ENCODE measurements at places on chromosomes 4 and X. TPM values are rescaled to one million over a fixed set of nuclear protein-coding genes. Genes with fewer than 3 reads are reported as not detected.

GRCh38 chr4:186772936-186773487 is 49.4 kb upstream of the FAT1 start:
- no peaks in the 10 kb centered on the region for H3K4me1 ChIP-seq
- no peak overlapping the region for H3K4me3 ChIP-seq
- H3K27me3 ChIP-seq: no peaks in the 10 kb centered on the region
- no peak overlapping the region for H3K27ac ChIP-seq
- no peaks in the 10 kb centered on the region for H3K36me3 ChIP-seq

- H3K36me3 ChIP-seq: no peaks in the 10 kb centered on the region
- no peaks in the 10 kb centered on the region for H3K4me1 ChIP-seq
- no peaks in the 10 kb centered on the region for H3K27me3 ChIP-seq
- no peak overlapping the region for H3K4me3 ChIP-seq
Observed at GRCh38 chr4:184895012-184895695, 69.4 kb upstream of the ACSL1 start.

- H3K27me3 ChIP-seq: no peaks in the 10 kb centered on the region
- no peak for DNase-seq
- no peaks in the 10 kb centered on the region for H3K36me3 ChIP-seq
- no peak overlapping the region for H3K27ac ChIP-seq
Observed at GRCh38 chr4:68874507-68874906, 58.7 kb downstream of the UGT2B10 start.

DNA sequence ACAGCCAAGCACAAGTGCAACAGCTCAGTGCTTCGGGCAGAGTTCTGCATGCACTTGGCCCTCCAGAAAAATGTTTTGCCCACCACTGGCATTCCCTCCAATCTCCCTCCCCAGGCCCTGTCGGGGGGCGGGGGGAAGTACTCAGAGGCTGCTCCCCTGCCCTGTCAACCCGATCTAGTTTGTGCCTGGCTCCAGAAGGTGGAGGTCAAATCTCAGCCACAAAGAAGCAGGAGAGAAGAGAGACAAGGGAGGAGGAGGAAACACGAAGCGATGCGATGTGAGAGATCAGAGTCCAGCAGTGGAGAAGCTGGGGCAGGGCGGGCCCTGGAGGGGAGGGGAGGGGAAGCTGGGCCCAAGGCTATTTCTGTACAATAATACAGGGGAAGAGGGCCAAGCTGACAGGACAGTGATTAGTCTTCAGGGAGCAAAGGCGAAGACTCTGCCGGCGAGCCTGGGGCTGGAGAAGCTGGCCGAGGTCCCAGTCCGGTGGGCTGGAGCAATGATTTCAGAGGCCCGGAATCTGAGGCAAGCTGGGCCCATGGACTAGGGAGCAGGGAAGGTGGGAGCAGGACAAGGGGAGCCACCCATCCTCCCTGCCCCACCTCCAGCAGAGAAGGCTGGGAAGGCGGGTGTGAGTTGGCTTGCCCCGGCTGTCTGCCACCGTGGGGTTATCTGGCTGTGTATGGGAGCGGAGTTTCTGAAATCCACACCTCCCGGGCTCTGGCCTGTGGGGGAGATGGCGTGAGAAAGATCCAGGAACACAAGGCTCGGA is 167.1 kb downstream of the EFNB1 start:
- no peaks in the 10 kb centered on the region for H3K36me3 ChIP-seq
- no peak overlapping the region for H3K4me3 ChIP-seq
- DNase-seq: peak; percentile 41
- H3K4me1 ChIP-seq: no peaks in the 10 kb centered on the region
- H3K27ac ChIP-seq: no peak overlapping the region
- H3K27me3 ChIP-seq: no peaks in the 10 kb centered on the region

DNA sequence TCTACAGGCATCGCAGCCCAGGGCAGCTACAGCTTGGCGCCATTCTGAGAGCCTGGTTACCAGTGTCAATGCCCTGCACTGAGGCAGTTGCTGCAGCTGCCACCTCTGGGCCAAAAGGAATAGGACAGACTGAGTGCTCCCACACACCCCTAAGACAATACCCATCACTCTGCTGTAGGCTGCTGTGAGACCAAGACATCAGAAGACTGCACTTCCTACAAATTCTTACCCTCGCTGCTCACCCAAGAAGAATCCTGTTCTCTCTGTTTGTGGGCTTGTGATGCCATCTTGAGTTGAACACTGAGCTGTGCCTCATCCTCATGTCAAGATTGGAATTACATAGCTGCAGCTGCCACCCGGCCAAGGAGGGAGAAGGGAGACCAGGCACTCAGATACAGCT is 1847.0 kb upstream of the PCDH10 start:
- no peaks in the 10 kb centered on the region for H3K27me3 ChIP-seq
- no peak overlapping the region for H3K4me3 ChIP-seq
- H3K4me1 ChIP-seq: no peaks in the 10 kb centered on the region
- no peak for DNase-seq
- no peak overlapping the region for H3K27ac ChIP-seq
- no peaks in the 10 kb centered on the region for H3K36me3 ChIP-seq

- H3K27ac ChIP-seq: no peak overlapping the region
- no peak for DNase-seq
- H3K36me3 ChIP-seq: no peaks in the 10 kb centered on the region
- no peaks in the 10 kb centered on the region for H3K4me1 ChIP-seq
- no peak overlapping the region for H3K4me3 ChIP-seq
Observed at GRCh38 chr4:25908491-25908901, 5.5 kb upstream of the SMIM20 start.

- peaks cover 5% of the 10 kb centered on the region for H3K36me3 ChIP-seq
- H3K27ac ChIP-seq: no peak overlapping the region
- no peak for DNase-seq
- H3K27me3 ChIP-seq: no peaks in the 10 kb centered on the region
Observed at GRCh38 chrX:153953892-153954557, 9.6 kb upstream of the RENBP start.

DNA sequence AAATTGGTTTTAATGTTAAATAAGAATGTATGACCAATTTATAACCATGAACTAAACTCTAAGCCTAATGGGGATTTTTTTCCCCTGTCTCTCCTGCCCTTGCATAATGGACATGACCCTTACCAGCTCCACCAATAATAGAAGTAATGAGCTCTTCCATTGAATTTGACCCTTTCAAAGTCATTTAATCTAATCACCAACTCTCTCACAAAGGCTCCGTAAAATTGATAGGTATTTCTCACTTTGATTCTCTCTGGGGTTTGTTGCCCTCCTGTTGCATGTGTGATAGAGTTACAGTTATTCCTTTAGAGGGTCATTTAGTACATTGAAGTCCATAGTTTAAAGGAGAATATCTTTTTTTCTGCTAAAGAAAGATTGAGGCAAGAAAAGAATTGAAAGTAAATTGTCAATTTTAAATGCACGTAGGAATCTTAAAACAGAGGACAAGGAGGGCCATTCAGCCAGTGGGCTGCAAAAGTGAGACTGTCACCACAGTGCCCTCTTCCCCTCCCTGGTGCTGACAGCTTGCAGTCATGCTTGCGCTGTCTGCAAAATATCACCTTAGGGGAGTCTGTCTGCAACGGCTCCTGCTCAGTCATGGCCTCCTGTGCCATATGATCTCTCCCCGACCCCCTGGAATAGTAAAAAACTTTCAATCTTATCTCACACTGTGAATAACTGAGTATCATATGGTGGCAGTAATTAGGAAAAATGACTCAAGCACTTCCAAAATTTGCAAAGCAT is 307.5 kb upstream of the GNPDA2 start:
- no peaks in the 10 kb centered on the region for H3K4me1 ChIP-seq
- H3K27me3 ChIP-seq: no peaks in the 10 kb centered on the region
- H3K4me3 ChIP-seq: no peak overlapping the region

DNA sequence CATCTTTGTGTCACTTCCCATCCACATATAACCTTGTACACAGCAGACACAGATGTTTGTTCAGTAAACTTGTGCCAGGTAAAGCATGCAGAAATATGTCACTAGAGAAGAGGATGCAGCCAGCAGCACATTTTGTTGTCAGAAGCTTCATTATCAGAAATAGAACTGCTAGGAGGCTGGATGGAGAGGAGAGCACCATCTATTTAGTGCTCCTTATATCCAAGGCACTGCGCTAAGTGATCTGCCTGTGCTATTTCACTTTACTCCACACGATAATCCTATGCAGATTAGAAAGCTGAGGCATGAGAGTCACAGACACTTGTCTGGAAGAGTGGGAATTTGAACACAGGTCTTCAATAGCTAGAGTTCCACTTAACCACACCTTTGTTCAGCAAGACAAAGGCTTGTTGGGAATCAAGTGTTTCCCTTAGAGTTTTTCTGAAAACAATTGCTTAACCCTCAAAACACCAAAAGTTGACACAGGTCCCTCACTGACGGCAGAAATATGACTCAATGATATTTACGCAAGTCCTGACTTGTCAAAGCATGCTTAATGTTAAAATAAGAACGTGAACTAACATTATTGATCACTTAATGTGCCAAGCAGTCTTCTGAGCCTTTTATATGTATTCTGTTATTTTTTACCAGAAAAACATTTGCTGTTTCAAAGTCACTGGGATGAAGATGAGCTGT is 1.2 kb upstream of the QDPR start:
- peaks cover 9% of the 10 kb centered on the region for H3K4me1 ChIP-seq
- no peak for DNase-seq
- H3K27me3 ChIP-seq: no peaks in the 10 kb centered on the region
- no peaks in the 10 kb centered on the region for H3K36me3 ChIP-seq
- no peak overlapping the region for H3K4me3 ChIP-seq
- no peak overlapping the region for H3K27ac ChIP-seq

DNA sequence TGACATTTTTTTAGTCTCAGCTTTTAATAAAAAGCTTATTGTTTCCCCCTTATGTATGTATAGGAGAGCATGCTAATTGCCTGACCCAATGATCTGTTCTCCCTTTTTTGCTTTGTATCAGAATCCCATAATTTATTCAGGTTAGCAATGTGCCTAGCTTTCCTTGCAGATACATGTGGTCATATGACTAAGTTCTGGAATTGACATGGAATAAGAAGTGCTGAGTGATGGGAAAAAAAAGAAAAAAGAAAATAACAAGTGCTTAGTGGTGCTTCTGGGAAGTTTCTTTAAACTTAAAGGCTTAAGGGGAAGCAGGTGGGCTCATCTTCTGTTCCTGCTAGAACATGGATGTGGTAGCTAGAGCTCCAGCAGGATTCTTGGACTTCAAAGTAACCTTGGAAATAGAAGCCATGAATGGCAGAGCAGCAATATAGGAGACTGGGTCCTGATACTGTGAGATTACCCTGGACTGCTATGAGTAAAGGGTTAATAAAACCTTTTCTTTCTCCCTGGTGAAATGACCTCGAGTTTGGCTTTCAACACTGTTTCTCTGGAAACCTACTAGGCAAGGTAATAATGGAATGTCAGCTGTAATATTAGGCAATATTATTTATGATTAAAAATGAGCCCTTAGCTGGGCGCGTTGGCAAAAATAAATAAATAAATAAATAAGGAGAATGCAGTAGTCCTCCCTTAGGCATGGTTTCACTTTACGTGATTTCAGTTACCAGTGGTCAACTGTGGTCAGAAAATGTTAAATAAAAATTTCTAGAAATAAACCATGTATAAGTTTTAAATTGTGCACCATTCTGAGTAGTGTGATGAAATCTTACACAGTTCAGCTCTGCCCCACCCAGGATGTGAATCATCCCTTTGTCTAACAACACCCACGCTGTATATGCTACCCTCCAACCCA is 16.7 kb upstream of the RBM41 start:
- no peak overlapping the region for H3K4me3 ChIP-seq
- H3K4me1 ChIP-seq: no peaks in the 10 kb centered on the region
- H3K27me3 ChIP-seq: no peaks in the 10 kb centered on the region
- H3K36me3 ChIP-seq: no peaks in the 10 kb centered on the region
- H3K27ac ChIP-seq: no peak overlapping the region
- no peak for DNase-seq

GRCh38 chr4:163901319-163901718 is 406.8 kb downstream of the TMA16 start:
- no peak overlapping the region for H3K27ac ChIP-seq
- no peak overlapping the region for H3K4me3 ChIP-seq
- H3K36me3 ChIP-seq: no peaks in the 10 kb centered on the region
- H3K4me1 ChIP-seq: no peaks in the 10 kb centered on the region

DNA sequence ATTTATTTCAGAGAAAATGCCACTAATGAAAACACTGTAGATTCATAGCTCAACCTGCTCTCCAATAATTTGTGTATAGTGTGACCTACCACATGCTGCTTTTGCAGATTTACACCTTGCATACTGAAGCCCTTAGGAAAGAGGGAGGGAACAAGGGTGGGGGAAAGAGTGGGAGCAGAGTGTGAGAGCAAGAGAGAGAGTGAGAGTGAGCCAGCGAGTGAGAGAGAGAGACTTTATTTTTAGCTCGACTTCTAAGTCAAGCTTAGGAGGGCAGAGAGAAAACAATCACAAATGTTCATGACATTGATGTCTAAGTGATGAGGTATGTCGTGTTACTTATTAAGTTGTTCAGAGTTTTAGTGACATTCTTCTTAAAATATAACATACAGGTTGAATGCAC is 112.5 kb upstream of the HAND2 start:
- H3K4me3 ChIP-seq: no peak overlapping the region
- H3K27ac ChIP-seq: no peak overlapping the region
- no peaks in the 10 kb centered on the region for H3K27me3 ChIP-seq
- no peaks in the 10 kb centered on the region for H3K4me1 ChIP-seq
- no peak for DNase-seq
- H3K36me3 ChIP-seq: no peaks in the 10 kb centered on the region

DNA sequence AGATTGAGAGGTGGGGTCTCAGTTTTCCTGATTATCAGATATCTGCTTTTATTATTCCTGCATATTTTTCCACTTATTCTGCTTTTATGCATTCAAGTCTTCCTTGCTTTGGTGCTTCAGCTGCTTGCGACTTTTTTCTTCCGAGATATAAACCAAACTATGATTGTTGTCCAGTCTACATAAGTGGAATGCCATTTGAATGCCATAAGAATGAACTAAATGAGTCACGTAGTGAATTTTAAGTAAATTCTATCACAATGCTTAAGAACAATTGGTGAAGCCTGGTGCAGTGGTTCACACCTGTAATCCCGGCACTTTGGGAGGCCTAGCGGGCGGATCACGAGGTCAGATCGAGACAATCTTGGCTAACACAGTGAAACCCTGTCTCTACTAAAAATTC is 189.1 kb downstream of the PCDH18 start:
- DNase-seq: no peak
- no peaks in the 10 kb centered on the region for H3K36me3 ChIP-seq
- H3K27me3 ChIP-seq: no peaks in the 10 kb centered on the region
- no peak overlapping the region for H3K4me3 ChIP-seq
- no peaks in the 10 kb centered on the region for H3K4me1 ChIP-seq

GRCh38 chr4:179755322-179755721 is 2313.1 kb upstream of the AGA start:
- no peaks in the 10 kb centered on the region for H3K4me1 ChIP-seq
- no peaks in the 10 kb centered on the region for H3K27me3 ChIP-seq
- no peak overlapping the region for H3K27ac ChIP-seq
- H3K36me3 ChIP-seq: no peaks in the 10 kb centered on the region
- H3K4me3 ChIP-seq: no peak overlapping the region

GRCh38 chrX:150366951-150367545 is 3.9 kb downstream of the MAMLD1 start:
- H3K27ac ChIP-seq: peak overlapping the region; percentile 61
- H3K36me3 ChIP-seq: no peaks in the 10 kb centered on the region
- H3K4me1 ChIP-seq: no peaks in the 10 kb centered on the region
- no peaks in the 10 kb centered on the region for H3K27me3 ChIP-seq
- no peak overlapping the region for H3K4me3 ChIP-seq
- DNase-seq: no peak

The ARL9 gene
- not detected for total RNA-seq

The KLB gene
- 17.6 TPM for total RNA-seq

The JAKMIP1 gene
- not detected for total RNA-seq

The MAGEA10 gene
- total RNA-seq: not detected

The ZGRF1 gene
- total RNA-seq: 2.0 TPM

The TSPAN6 gene
- total RNA-seq: 44.4 TPM

The SLAIN2 gene
- total RNA-seq: 47.9 TPM

The PAGE2B gene
- total RNA-seq: not detected

The FAM241A gene
- 2.0 TPM for total RNA-seq

The HDX gene
- total RNA-seq: 0.62 TPM

The MAP3K15 gene
- total RNA-seq: not detected
